ENCODE measurements at places on chromosomes 5 and 9.

DNA sequence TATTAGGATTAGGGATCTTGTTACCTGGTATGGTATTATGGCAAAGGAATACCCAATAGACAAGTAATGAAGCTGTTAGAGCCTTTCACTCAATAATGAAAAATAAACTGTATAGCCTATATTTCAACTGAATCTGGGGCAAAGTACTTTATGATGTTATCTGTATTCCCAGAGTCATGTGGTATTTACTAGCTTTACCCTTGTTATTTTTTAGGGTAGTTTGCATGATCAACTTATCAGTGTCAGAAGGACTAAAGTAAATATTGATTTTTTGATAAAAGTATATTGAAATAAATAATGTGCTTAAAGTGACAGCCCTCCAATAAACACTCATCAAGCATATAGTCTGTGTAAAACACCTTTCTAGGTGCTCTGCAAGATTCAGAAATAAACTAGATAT, 64.6 kb downstream of the MAN2A1 start:
- no peak for DNase-seq

GRCh38 chr5:87097664-87098063, 170.0 kb upstream of the RASA1 start:
- DNase-seq, result no peak

GRCh38 chr9:137438591-137439157, 2.5 kb downstream of the ENTPD8 start:
- DNase-seq, result no peak

DNA sequence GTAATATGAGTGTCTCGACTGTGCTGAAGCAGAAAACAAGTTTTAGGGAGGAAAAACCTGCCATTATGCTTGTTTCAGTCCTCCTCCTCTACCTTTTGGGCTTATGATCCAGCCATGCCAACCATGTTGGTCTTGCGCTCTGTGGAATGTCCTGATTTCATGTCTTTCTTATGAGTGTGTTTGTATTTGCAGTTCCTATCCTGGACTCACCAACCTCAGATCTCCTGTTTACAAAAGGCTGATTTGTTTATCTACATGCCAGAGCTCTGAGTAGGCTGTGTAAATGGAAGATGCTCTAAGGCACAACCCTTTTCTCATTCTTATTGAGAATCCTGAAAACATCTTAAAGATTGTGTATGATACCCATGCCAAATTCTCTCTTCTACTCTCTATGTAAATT, 138.6 kb downstream of the ARHGEF28 start:
- DNase-seq, result peak; percentile 97

GRCh38 chr5:147507480-147508126, 2.3 kb downstream of the DPYSL3 start:
- no peak for DNase-seq

DNA sequence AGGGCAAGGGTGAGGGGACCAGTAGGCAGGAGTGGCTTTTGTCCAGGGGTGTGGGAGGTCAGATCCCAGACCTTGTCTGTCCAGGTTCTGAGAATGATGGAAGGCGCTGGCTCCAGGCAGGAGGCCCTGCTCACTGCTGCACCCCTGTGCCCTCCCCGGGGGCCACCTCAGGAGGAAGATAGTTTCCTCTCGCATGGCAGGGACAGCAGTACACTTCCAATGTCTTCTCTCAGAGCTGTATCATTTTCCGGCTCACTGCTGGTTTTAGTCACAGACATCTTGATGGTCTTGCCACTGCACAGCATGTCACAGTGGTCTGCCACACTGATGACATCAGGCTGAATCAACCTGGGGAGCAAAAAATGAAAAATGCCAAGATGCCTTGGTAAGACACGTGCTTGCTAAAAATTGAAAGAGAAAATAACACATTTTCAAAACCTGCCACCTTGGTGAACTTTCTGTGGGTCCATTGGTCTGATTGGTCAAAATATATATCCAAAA, 3.3 kb upstream of the SLC6A3 start:
- DNase-seq, result no peak

DNA sequence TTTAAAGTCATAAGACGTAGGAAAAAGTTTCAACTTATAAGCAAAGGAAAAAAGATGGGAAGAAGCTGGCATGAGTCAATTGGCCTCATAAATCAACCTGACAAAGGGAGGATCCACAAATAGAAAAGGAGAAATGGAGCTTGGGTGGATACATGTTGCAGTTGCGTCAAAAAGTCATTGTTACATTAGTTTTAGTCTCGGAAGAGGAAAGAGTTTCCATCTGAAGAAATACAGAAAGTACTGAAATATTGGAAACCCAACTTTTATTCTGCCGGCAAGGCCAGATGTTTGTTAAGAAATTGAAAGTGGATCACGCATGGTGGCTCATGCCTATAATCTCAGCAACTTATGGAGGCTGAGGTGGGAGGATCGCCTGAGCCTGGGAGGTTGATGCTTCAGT, 11.3 kb upstream of the TIMD4 start:
- no peak for DNase-seq

- no peak for DNase-seq
Measured at GRCh38 chr5:139859013-139859412, 63.4 kb downstream of the PSD2 start.

DNA sequence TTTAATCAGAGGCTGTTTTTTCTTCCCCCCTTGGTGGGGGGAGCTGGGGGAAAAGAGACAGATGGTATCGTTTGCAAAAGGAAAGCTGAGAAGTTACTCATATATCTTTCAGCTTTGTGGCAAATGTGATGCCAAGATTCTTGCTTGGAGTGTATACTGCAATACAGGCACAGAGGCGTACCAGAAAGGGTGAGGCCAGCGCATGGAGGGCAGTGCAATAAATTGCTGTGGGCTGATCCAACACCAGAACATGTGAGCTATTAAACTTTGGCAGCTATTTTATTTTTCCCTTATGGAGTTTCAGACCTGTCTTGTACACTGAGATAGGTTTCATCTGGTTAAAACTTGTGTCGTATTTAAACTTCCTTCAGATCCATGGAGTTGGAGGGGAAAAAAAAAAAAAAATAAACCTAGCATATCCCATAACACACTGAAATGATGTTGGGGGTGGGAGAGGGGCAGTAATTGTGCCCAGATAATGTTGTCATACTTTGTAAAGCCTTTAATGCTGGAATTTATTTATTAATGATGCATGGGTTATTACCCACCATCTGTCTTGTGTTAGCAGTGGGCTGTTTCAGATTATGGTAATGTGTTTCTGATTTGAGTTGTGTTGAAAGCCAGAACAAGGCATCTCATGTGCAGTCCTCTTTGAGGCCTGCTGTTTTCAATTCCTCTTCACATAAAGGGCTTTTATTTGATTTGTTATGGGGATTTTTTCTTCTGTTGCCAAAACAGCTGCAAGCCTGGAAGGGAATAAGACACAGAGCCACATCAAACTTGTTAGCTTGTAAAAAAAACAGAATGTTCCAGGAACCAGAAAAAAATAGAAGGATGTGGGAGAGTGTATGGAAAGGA, 891.3 kb downstream of the TLE1 start:
- DNase-seq, result no peak

DNA sequence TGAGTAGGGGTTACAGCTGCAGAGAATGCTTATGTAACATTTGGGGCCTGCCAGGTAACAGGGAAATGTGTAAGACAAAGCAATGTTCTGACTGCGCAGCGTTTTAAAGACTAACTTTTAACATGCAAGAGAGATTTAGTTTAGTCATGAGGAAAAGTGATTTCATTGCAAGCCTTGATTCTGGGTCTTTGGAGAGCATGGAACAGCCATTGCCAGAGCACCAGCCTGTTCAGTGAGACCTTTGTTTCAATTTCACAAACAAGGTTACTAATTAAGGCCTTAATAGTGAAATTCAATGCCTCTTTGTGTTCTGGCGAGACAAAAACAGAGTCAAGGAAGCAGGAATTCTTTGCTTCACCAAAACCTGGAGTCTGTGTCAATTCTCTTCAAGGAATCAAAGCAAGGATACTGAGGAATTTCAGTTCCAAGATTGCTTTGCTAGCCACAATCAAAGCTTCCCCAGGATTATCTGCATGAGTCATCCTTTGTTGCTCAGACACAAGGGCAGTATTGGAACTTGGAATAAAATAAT, 14.4 kb downstream of the CKMT2 start:
- DNase-seq, result no peak

GRCh38 chr5:145673786-145674185, 161.4 kb downstream of the PRELID2 start:
- no peak for DNase-seq

DNA sequence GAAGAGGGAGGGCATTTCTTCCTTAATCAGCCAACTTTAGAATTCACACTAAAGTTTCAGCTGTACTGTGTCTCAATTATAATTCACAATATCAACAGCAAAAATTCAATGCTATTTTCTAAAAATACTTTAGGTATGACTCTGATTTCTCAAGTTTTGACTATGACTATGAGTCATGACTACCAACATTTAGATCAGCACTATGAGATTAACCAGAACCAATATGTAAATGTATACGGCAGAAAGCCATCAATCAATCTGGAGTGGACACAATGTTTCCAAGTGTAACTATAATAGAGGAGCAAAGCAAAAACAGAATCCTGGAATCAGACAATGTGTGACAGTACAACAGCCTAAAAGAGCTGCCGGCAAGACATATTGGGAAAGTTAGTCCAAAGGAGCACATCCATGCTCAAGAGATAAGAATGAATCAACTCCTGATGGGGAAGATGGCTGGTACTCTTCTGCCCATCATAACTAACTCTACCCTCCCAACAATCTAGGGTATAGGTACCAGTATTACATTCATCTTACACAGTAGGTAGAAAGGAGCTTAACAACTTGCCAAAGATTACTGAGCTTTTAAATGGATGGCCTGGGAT, 294.4 kb downstream of the SEMA5A start:
- DNase-seq, result no peak
